ENCODE measurements at places on chromosomes 13 and 19.

DNA sequence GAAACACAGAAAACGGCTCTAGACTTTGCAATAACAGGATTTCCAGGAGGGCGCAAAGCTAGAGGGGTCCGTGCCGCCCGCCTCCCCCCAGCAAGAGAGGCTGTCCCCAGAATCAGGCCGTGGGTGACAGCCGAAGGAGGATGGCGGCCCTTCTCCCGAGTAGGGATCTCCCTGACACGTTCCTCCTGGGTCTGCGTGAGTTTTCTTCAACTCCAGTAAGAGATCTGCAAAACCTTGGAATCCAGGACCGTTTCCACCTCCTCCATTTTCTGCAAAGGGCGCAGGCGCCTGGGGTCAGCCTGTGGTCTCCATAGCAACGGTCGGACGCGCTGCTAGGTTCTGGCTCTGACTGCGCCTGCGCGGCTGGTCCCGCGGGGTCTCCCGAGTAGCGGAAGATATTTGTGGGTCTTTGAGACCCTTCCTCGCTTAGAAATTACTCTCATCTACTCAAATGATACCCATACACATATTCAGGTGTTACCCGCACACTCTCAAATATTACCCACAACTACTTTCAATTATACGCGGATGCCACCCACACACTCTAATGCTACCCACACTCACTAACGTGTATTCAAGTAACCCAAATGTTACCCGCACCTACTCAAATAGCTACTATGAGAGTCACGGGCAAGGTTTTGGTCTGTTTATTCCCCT is 2.1 kb downstream of the PNMA8C start:
- peak; percentile 96 for DNase-seq

- no peak for DNase-seq
Measured at GRCh38 chr19:14603990-14604387, 21.1 kb downstream of the CLEC17A start.

GRCh38 chr19:19403373-19403901 is 2.0 kb upstream of the GATAD2A start:
- peak; percentile 52 for DNase-seq

DNA sequence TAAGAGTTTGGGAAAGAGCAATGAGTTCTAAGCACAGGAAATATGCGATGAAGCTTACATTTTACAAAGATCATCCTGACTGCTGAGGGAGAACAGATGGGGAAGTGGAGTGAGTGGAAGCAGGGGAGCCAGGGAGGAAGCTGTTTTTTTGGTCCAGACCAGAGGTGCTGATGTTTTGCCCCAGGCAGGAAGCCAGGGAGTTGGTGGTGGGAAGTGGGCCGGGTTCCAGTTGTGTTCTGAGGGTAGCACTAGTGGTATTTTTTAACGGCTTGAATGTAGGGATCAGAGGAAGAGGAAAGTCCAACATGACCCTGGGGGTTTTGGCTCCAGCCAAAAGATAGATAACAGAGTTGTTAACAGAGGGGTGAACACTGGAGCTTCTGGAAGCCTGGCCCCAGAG is 20.7 kb upstream of the OLFM4 start:
- no peak for DNase-seq

DNA sequence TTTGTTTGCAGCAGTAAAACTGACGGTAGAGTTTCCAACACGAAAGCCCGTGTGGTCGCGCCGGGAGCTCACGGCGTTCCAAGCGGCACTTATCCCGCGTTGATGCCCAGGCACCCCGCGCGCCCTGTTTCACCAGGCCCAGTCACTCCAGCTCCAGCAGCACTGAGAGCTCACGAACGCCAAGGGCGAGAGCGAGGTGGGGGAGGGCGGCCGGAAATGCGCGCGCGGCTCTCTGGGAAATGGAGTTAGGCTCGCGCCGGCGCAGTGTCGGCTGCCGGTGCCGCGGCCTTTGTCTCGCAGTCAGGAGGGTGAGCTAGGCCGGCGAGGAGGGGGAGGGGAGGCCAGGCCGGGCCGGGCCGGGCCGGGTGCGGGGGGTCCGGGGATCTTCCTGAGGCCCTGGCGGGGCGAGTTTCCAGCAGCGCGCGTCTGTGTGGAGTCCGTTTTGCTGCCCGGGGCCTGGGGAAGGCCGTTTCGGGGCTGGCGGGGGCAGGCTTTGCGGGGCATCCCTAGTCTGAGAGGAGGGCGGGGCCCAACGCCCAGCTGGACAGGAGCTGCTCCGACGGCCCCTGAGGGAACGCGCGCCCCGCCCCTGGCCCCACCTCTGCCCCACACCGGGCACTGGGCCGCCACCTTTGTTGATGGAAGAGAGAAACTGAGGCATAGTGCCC is at the start of gene ZNF135:
Gene ZNF135 (plus strand): TSS at position 280 of the 668 bp plus-strand sequence. CDS start 721 bp downstream, outside the sequence.
- peak; percentile 92 for DNase-seq

DNA sequence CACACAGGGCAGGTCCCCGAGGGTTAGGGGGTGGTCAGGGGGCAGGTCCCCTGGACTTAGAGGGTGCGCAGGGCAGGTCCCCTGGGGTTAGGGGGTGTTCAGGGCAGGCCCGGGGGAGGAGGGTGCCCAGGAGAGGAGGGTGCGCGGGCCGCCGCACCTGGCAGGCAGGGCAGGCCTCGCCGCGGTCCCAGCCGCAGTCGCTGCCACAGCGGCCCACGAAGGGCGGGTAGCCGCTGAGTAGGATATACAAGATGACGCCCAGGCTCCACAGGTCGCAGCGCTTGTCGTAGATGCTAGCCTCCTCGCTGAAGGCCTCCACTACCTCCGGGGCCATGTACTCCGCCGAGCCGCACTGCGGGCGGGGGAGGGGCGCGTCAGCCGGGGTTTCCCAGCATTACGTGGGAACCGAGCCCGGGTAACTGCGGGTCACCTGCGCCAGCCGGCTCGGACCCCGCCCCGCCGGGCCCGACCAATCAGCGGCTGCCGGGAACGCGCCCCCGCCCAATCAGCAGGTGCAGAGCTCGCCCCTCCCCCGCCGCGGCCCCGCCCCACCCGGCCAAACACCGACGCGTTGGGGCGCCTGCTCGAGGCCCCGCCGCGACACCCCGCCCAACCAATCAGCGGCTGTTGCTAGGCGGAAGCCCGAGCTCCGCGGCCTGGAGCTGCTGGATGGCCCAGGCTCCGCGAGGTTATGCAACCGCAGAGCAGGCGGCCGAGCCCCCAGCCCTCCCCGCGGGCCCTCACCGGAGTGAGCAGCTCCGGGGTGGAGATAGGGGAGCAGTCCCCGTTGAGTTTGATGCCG is 9.2 kb downstream of the MKNK2 start:
- DNase-seq = peak; percentile 93

DNA sequence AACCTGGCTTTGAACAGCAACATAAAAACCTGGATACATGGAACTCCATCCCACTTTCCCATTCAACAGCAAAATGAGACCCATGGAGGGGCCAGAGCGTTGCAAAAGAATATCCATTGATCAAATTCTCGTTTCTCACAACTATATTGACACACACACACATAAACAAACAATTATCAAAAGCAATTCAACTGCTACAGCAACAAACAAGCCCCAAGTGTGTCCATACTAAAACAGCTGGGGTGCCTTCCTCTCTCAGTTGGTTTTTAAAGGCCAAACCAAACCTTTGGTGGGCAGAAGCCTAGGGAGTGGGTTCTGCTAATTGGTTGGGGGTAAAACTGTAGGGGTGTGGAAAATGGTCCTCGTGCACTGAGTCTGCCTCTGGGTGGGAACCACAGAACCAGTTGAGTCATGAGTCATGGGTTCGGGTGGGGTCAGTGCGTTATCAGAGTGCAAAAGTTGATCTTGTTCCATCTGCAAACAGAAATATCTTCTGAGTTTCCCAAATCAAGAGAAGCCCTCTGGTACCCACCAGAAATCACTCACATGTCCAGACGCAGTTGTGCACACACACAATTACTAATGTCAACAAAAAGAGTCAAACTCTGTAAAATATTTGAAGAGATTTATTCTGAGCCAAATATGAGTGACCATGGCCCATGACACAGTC is 18.5 kb downstream of the GPR42 start:
- no peak for DNase-seq

GRCh38 chr19:8391198-8392016 is 1.2 kb downstream of the RAB11B start:
- no peak for DNase-seq

DNA sequence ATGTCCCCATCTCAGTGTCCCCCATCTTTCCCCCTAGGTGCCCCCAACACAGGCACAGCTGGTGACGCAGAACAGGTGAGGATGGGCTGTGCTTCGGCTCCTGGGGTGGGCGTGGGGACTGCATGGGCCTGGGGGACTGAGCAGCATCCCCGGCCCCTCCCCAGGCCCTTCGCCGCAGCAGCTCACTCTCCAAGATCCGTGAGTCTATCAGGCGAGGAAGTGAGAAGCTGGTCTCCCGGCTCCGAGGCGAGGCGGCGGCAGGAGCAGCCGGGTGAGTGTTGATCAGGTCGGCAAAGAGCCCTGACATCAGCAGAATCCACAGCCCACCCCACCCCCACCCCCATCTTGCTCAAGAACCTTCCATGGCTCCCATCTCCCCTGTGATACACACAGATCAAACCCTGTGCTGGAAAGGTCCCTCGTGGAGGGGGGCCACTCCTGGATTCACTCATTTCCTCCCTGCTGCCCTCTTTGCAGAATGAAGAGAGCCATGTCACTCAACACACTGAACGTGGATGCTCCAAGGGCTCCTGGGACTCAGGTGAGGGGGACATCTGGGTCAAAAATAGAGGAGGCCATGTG is 10.0 kb downstream of the KLC3 start:
- DNase-seq = no peak

- DNase-seq = peak; percentile 54
Measured at GRCh38 chr13:33637978-33638743, 179.8 kb upstream of the RFC3 start.

GRCh38 chr13:64470751-64471150 is 2759.4 kb downstream of the PCDH9 start:
- no peak for DNase-seq

GRCh38 chr19:1233115-1233667 is 4.6 kb downstream of the CBARP start:
- DNase-seq = no peak

GRCh38 chr13:99067159-99067985 is 89.5 kb upstream of the DOCK9 start:
- peak; percentile 70 for DNase-seq

DNA sequence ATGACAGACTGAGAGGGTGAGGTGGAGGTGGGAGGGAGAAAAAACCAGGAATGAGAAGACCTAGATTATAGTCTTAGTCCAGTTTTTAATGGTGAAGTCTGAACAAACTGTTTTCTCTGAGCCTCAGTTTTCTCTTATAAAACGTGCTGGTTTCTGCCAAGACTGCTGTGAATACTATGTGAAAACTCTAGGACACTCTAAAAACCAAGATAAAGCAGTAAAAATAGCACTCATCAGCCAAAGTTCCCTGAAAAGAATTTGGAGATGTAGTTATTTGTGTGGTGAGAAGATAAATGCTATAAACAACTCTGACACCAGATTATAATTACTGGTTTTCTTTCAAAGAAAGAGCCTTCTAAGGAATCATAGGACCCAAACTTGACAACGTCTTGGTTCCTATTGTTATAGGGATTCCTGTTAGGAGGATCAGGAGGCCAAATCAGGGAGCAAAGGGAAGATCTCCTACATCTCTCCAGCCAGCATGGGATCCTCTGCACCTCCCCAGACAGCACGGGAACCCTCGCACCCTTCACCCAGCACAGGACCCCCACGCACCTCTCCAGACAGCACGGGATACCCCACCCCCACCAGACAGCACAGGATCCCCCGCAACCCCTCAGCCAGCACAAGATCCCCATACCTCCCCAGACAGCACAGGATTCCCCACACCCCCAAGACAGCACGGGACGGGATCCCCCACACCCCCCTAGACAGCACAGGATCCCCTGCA is 130.2 kb downstream of the MIPEP start:
- no peak for DNase-seq

GRCh38 chr19:8611877-8612806 is 1.6 kb upstream of the ADAMTS10 start:
- peak; percentile 86 for DNase-seq

DNA sequence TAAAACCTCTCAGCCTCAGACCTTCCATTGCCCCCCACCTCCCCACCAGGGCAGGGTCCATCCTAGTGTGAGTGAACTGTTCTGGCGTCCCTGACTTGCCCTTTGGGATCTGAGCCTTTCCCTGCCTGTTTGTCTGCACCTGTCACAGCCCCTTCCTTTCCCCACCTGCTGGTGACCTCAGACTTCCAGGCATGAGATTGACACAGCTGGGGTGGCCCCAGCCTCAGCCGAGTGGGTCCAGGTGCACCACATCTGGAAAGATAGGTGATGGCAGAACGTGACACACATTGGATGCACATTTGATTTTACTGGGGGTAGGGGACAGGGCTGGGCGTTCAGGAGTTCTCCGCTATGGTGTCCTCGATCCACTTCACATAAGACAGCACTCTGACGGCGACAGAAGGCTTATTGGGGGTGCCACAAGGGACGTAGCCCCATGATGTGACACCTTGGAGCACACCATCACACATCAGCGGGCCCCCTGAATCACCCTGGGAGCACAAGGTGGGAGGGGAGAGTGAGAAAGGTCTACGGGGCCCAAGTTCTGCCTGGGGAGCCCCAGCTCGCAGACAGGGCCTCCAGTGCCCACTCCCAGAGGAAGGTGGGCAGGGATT is 4.6 kb downstream of the KLK1 start:
- no peak for DNase-seq

- DNase-seq = no peak
Measured at GRCh38 chr13:79386125-79386826, 19.8 kb downstream of the RBM26 start.

DNA sequence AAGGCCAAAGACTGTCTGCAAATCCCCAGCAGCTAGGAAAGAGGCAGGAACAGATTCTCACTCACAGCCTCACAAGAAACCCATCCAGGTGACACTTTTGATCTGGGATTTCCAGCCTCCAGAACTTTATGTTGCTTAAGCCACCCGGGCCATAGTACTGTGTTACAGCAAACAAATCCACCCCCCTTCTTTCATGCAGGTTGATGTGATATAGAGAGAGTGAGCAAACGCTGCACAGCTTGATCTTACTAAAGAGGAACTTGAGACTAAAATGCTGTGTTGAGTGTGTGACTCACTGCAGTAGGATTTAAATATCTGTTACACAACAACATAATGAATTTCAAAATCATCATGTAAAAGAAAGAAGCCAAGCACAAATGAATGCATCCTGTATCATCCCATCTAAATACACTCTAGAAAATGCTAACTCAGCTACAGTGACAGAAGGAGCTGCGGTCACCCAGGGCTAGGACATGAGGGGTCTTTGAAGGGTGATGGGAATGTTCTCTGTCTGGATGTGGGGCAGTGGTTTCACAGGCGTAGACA is 32.2 kb downstream of the RCBTB2 start:
- peak; percentile 85 for DNase-seq

DNA sequence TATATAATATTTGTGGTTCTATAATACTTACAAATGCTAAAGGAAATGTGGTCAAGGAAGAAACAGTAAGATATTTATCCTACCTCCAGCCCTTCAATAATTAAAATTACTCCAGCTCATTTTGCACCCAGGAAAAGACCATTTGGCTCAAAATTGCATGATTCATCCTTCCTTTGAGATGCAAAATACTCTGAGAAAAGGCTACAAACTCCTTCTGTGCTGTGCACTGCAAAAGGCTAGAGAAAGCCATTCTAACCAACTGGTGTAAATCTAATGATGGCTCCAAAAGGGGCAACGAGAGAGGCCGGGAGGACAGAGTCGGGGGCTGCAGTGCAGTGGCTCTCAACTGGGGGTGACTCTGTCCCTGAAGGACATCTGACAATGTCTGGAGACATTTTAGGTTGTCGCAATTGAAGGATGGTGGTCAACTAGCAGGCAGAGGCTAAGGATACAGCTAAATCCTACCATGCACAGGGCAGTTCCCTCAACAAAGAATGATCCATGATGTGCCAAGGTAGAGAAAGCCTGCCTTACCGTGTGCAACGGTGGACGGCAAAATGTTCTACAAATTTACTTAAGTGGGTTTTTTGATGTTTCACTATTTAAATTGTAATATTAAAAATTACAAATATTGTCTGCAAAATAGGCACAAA is 32.6 kb downstream of the SLC7A1 start:
- DNase-seq = no peak

- no peak for DNase-seq
Measured at GRCh38 chr13:73477441-73477840, 418.6 kb downstream of the KLF5 start.

Data from GM03348 (cell line).